ENCODE measurements at places on chromosomes 4 and X. TPM values are rescaled to one million over a fixed set of nuclear protein-coding genes. Genes with fewer than 3 reads are reported as not detected.

PRMT9 gene
- total RNA-seq, result 2.8 TPM

ADAMTS3 gene
- not detected for total RNA-seq

SATL1 gene
- not detected for total RNA-seq

USP26 gene
- not detected for total RNA-seq

LRAT gene
- total RNA-seq, result not detected

STAP1 gene
- not detected for total RNA-seq

EDA2R gene
- 10.3 TPM for total RNA-seq

LANCL3 gene
- 0.02 TPM for total RNA-seq

SYP gene
- total RNA-seq, result 2.9 TPM

GPRIN3 gene
- 1.6 TPM for total RNA-seq

FOXR2 gene
- total RNA-seq, result not detected

UGT8 gene
- total RNA-seq, result 0.14 TPM

MAGEA12 gene
- total RNA-seq, result 0.29 TPM

CDKL2 gene
- 0.53 TPM for total RNA-seq

ADRA2C gene
- 10.9 TPM for total RNA-seq

F8A2 gene
- total RNA-seq, result not detected

RAI2 gene
- 0.17 TPM for total RNA-seq

TEX11 gene
- not detected for total RNA-seq

NXF2B gene
- total RNA-seq, result not detected

LIAS gene
- 9.7 TPM for total RNA-seq

PABPC1L2A gene
- total RNA-seq, result not detected
